ENCODE measurements at places on chromosomes 16 and 17.

- DNase-seq = no peak
Measured at GRCh38 chr17:40818343-40818732, 4.1 kb downstream of the KRT10 start.

DNA sequence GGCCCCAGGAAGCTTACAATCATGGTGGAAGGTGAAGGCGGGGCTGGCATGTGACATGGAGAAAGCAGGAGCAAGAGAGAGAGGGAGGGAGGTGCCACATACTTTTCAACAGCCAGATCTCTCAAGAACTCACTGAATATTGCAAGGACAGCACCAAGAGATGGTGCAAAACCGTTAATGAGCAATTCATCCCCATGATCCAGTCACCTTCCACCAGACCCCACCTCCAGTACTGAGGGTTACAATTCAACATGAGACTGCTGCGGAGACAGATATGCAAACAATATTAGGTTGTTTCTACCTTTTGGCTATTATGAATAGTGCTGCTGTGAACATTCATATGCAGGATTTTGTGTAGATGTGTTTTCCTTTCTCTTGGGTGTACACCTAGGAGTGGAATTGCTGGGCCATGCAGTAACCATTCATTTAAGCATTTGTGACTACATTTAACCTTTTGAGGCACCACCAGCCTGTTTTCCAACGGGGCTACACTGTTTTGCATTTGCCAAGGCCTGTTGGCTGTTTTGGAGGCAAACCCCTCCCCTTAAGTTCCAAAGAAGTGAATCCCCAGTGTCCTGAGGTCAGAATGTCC lies 28.8 kb downstream of the PLCG2 start:
- no peak for DNase-seq

- DNase-seq = no peak
Measured at GRCh38 chr17:41772218-41772585, 14.3 kb downstream of the JUP start.

DNA sequence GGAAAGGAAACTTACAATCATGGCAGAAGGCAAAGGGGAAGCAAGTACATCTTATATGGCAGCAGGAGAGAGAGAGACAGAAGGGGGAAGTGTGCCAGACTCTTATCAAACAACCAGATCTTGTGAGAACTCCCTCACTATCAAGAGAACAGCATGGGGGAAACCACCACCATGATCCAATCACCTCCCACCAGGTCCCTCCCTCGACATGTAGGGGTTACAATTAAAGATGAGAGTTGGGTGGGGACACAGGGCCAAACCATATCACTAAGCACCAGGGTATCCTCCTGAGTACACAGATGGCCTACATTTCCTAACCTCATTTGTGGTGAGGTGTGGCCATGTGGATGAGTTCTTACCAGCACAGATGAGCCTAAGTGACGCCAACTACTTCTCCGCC lies 348.6 kb upstream of the ZFHX3 start:
- no peak for DNase-seq

DNA sequence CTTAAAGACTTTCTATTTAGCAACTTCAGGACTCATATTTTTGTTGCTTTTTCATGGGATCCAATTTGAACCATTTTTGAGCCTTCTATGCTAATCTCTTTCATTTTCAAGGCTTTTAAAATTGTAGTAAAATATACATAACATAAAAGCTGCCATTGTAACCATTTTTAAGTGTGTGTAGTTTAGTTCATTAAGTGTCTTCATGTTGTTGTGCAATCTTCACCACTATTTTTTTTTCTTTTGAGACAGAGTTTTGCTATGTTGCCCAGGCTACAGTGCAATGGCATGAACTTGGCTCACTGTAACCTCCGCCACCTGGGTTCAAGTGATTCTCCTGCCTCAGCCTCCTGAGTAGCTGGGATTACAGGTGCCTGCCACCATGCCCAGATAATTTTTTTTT lies 451.6 kb downstream of the TMEM114 start:
- DNase-seq = no peak

DNA sequence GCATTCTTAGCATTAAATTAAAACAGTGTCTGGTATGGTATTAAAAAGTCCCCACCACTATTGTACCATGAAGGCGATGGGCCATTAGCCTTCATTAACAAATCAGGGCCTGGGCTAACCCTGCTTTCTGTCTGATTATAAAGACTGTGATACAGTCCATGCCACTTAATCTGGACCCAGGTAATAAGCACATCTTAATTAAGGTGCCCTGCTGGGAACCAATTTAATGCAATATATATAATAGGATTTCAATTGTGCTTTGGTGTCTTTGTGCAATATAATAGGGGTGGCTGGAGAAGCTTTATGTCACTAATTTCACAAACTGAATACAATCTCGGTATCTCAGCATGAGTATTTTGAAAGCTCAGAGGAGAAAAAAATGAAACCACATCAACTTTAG lies 64.4 kb upstream of the CDH8 start:
- DNase-seq = no peak
